ENCODE measurements at places on chromosomes 3 and 15. TPM values are rescaled to one million over a fixed set of nuclear protein-coding genes. Genes with fewer than 3 reads are reported as not detected.

SLC6A20 gene
- not detected for total RNA-seq

DNA sequence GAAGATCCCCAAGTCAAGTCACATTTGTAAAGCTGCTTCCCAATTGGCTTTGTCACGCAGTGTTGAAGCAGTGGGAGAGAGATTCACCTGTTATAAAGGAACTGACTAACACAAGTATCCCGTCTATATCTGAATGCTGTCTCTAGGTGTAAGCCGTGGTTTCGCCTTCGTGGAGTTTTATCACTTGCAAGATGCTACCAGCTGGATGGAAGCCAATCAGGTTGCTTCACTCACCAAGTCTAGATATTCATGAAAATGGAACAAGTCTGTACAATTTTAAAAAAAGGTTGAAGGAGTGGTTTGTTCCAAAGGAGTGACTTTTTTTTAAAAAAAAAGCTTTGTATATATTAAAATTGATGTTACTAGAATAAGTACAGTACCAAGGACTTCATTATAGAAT, 11.7 kb downstream of the RBM5 start:
- H3K4me1 ChIP-seq = no peaks in the 10 kb centered on the region
- no peaks in the 10 kb centered on the region for H3K27me3 ChIP-seq
- DNase-seq = no peak
- no peak overlapping the region for H3K4me3 ChIP-seq
- H3K27ac ChIP-seq = no peak overlapping the region

- H3K27me3 ChIP-seq = no peaks in the 10 kb centered on the region
- no peak overlapping the region for H3K4me3 ChIP-seq
- H3K27ac ChIP-seq = no peak overlapping the region
- no peaks in the 10 kb centered on the region for H3K36me3 ChIP-seq
Measured at GRCh38 chr3:108415661-108416060, 94.7 kb downstream of the MYH15 start.

GRCh38 chr3:100260081-100260684, 609 bp upstream of the TBC1D23 start:
- H3K4me3 ChIP-seq = peak overlapping the region; percentile 78
- no peaks in the 10 kb centered on the region for H3K36me3 ChIP-seq
- no peaks in the 10 kb centered on the region for H3K27me3 ChIP-seq
- H3K4me1 ChIP-seq = peaks cover 48% of the 10 kb centered on the region
- peak overlapping the region; percentile 42 for H3K27ac ChIP-seq

DNA sequence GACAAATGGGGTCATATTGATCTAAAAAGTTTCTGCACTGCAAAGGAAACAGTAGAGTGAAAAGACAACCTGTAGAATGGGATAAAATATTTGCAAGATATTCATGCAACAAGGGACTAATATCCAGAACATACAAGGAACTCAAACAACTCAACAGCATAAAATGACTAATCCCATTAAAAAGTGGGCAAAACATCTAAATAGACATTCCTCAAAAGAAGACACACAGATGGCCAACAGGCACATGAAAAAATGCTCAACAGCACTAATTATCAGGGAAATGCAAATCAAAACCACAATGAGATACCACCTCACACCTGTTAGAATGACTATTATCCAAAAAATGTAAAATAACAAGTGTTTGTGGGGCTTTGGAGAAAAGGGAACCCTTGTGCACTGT, 8.8 kb downstream of the SLC12A8 start:
- no peaks in the 10 kb centered on the region for H3K36me3 ChIP-seq
- no peak for DNase-seq
- no peak overlapping the region for H3K4me3 ChIP-seq

DNA sequence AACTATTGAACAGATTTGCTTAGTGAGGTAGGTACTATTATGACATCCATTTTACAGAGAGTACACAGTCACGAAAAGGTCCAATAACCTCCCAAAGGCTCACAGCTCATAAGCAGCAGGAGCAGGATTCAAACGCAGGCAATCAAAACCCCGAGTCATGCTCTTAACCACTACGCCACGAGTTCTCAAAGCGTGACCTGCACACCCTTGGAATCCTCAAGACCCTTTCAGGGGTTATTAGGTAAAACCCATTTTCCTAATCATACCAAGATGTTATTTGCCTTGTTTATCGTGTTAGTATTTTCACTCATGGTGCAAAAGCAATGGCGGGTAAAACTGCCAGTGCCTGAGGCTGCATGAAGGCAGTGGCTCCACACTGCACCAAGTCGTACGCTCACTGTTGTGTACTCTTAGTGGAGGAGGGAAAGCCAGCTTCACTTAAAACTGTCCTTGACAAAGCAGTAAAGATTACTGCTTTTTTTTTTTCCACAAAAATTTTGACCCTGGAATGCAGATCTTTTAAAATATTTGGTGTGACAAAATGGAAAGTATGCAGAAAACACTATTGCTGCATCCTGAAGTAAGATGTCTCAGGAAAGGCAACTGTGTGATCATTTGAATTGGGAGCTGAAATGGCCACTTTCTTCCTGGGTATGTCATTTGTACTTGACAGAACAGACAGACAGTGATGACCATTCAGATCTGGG, 96.1 kb downstream of the IGF2BP2 start:
- 0 out of 2 replicates have a peak, but pooled peaks cover 9% of the 10 kb centered on the region for H3K36me3 ChIP-seq
- no peak overlapping the region for H3K4me3 ChIP-seq
- H3K27ac ChIP-seq = peak overlapping the region; percentile 89

DNA sequence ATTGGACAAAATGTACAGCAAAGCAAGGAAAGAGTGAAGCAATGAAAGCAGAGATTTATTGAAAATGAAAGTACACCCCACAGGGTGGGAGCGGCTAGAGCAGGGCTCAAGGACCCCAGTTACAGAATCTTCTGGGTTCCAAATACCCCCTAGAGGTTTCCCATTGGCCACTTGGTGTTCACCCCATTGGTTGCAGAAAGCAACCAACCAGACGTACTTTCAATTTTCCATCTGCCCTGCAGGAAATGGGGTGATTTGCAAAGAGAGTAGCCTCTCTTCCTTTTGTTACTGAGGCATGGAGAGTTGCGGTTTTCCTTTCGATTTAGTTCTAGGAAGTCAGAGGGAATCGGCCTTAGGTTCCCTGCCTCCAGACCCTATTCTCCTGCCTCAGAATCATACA, 2.4 kb downstream of the PML start:
- peak overlapping the region; percentile 92 for H3K4me3 ChIP-seq
- H3K27ac ChIP-seq = no peak overlapping the region
- DNase-seq = no peak
- peaks cover 27% of the 10 kb centered on the region for H3K4me1 ChIP-seq

Measured in PC-9 (cell line).